ENCODE measurements at places on chromosomes 16 and 17.

DNA sequence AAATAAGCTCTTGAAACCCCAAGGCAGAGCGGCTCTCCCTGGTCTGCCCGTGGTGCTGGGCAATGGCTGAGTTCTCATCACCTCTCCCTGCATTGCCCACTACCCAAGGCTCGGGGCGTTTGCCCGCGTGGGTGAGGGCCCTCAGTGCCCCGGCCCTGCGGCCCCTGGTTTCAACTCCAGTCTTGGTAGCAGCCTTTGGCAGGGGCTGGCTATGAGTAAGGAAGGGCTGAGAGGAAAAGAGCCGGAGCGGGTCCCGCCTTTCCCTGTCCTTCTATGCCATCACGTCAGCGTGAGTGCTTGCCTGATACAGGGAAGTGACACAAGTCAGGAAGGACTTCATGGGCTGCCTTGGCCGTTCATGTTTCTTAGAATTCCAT is 71.7 kb upstream of the CBX4 start:
- DNase-seq, result no peak

DNA sequence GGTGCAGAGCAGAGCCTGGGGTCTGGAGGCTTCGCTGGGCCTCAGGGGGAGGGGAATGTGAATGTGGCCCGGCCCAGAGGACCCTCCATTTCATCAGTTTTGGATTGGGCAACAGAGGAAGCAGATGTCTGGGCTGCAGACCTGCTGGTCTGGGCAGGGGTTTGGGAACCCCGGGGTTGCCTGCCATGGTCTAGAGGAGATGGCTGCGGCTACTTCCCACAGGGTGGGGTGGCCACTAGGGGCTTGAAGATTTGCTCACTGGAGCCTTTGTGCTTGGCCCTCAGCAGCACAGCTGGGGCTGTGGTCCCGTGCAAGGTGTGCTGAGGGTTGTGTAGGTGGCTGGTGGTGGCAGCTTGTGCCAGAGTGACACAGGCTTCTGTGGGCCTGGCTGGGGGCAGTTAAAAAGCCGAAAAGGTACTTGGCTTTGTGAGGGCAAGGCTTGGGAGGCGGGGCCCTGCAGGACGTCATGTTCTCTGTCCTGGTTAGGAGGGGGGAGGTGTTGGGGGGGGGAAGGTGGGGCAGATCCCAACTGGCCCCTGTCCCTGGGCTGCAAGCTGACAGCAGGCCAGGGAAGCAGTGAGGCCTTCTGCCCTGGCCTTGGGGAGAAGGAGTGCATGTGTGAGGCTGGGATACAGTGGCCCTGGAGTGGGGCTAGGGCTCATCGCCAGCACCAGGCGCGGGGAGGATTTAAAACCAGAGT is 98.0 kb downstream of the KPNA2 start:
- no peak for DNase-seq

- DNase-seq, result no peak
Observed at GRCh38 chr16:24852281-24852721, 6.5 kb downstream of the SLC5A11 start.

GRCh38 chr17:8072341-8072728 is 15.2 kb downstream of the ALOX12B start:
- DNase-seq, result no peak

GRCh38 chr17:38671939-38672720 is 2.6 kb downstream of the EPOP start:
- no peak for DNase-seq

GRCh38 chr16:11359370-11359769 is 14.1 kb downstream of the RMI2 start:
- DNase-seq, result no peak

DNA sequence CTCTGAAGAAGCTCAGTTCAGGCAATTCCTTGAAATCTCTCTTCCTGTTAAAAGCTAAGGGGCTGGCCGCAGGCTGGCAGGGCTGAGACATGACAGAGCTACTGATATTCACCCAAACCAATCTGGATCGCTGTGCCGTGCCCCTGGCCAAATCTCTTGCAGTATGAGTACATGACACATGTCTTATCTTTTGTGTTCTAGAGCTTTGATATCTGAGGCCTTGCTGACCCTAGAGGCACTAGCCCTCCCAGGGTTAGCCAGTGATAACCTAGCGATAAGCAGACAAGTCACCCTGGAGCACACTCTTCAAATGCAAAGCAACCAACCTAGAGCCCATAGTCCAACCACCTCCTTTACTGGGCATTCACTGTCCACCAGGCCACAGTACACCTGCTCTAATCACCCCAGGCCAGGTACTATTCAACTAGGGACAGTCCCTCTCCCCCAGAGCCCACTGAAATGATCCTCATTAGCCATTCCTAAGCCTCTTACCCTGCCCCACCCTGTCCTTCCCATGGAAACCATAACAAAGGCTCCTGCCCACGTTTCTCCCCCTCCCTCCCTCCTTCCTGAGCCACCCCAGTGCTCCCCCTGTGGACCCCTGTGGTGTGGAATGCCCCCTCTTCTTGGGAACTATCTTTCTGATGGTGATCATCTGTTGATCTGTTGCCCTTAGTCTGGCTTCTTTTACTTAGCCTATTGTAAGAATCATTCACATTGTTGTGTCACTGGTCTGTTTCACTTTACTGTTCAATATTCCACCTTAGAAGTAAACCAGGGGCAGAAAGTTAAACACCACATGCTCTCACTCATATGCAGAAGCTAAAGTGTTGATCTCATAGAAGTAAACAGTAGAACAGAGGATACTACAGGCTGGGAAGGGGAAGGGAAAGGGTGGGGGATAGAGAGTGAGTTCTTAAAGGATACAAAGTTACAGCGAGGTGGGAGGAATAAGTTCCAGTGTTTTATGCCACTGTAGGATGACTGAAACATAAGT is 52.5 kb downstream of the TEKT5 start:
- DNase-seq, result no peak

DNA sequence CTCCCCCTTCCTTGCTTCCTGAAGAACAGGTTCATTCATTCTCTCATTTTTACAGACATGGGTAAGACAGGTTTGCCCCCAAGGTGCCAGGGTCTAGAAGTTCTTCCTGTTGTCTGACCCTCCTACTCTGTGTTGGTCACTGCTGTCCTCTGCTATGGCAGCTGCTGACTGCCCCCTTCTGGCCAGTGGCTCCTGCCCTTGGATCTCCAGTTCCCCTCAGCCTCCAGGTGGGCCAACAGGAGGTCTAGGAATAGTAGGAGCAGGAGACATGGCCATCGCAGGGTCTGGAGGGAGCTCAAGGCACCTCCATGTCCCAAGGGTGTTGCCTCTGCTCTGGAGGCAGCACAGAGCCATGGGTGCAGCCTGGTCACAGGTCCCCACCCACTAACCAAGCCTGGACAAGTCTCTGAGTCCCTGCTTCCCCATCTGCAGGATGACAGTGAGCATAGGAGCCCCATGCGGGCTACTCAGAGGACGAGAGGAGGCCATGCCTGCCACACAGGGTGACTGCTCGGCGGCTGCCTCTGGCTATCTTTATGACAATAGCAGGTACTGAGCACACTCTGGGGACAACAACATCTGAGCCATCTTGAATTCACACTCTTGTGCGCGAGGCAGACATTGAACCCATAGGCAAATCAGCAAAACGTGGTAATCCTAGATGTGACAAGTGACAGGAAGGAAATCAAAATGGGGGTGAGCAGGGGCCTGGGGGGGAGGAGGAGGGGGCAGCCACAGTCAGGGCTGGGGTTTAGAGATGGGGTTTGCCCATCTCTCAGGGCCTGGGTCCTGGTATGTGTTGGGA is 27.0 kb upstream of the NXPH3 start:
- DNase-seq, result no peak

- DNase-seq, result peak; percentile 40
Observed at GRCh38 chr17:81869221-81870130, 1.7 kb downstream of the ARHGDIA start.

DNA sequence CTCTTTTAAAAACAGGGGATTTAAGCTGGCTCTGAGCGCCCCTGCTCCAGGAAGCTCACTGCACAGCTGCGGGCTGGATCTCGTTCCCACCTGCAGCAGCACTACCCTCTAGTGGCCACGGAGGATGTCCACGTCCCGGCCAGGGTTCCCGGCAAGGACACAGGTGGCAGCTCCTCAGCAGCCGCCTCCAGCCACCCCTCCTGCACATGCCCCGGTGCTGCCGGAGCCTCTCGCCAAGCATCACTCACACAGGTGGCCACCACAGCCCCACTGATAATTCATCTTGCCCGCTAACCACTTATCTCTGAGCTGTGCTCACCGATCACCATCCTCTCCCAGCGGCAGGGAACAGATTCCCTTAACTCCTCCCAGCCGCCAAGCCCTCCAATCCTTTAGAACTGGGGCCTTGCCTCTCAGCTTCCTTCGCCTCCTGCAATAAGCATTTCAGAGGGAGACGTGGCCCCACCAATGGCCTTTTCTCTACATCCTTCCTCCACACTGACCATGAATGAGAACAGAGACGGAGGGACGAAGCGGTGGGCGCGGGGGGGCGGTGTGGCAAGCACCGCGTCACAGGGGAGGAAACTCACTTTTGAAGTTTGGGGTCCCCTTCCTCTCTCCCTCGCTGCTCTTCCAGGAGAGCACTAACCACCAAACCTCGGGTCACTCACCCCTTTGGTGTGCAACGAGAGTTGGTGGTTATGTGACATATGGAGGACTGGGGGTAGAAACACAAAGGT is 222.1 kb downstream of the RBFOX3 start:
- no peak for DNase-seq

GRCh38 chr17:51627779-51628178 is 367.4 kb downstream of the UTP18 start:
- DNase-seq, result no peak
